Omental fat pad (tissue), 4 donors: ENCODE measurements at places on chromosomes 7 and 10. TPM values are rescaled to one million over a fixed set of nuclear protein-coding genes. Genes with fewer than 3 reads are reported as not detected.

The HEPACAM2 gene
- not detected for total RNA-seq

The GPR15LG gene
- total RNA-seq, result not detected

The SAMD8 gene
- 54.2 TPM for total RNA-seq

The LIPJ gene
- not detected for total RNA-seq

The PRSS37 gene
- total RNA-seq, result not detected

The FGL2 gene
- total RNA-seq, result 53.6 TPM

The CCDC3 gene
- 23.5 TPM for total RNA-seq
